ENCODE measurements at places on chromosomes 1 and 21.

DNA sequence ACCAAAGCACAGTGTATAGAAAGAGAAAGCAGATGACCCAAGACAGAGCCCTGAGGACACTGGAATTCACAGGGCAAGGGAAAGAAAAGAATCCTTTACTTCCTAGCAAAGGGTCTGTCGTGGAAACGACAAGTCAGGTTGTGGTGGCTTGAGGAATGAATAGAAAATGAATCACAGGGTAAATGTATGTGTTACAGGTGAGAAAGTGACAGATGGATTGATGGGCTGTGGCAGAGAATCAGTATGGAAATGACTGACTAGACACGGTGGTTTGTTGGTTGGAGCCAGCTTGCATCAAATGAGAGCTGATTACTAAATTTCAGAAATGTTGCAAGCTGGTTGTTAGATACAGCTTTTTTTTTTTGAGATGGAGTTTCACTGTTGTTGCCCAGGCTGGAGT lies 46.9 kb downstream of the PTP4A2 start:
- DNase-seq: no peak

- DNase-seq: no peak
These were observed 45.7 kb downstream of the NAV1 start for GRCh38 chr1:201584471-201585092.

DNA sequence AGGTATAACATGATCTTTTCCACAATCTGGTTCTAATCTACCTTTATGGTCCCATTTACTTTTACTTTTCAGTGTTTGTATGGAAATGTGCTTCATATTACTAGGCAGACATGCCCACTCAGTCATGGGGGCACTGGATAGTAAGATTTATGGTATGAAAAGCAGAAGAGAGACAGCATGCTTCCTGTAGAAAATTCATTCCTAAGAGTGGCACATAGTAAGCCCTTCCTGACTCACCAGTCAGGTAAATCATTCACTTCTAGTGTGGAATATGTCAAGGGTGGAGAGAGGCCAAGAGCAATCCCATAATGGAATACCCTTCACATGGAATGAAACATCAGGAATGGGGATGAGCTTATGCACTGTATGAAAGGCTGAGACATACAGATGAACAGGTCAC lies 49.5 kb upstream of the BCL10 start:
- DNase-seq: no peak

GRCh38 chr1:232844791-232845190 lies 39.6 kb downstream of the MAP10 start:
- no peak for DNase-seq

GRCh38 chr1:67200755-67201154 lies 34.5 kb downstream of the IL23R start:
- no peak for DNase-seq

DNA sequence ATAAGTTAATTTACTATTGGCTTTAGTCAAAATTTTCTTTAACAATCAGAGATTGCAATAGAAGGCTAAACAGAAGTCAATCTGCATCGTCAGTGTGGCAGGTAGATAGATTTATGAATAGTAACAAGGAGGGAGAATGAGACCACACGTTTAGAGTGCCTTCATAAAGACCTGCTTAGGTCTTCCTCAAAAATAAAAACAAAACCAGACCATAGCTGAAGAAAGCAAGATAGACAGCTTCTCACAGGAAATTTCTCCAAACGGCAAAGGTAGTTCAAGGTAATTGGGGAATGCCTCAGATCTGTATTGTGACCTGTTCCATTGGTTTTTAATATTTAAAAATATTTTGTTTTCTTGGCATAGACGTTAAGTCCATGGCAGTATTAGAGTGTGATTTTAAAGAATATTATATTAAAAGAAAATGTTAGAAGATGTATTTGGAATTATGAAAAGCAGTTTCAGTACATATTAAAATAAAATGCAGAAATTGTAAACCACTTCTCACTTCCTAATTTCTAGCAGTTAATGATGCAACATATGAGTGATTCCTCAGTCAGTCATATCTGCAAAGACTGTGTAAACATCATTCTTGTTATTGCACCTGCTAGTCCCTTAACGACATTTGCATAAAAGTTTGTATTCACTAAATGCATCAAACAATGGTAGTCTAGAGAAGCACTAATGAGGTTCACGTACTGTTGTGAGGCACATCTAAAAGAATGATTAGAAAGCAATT lies 278.0 kb downstream of the HLX start:
- DNase-seq: no peak

DNA sequence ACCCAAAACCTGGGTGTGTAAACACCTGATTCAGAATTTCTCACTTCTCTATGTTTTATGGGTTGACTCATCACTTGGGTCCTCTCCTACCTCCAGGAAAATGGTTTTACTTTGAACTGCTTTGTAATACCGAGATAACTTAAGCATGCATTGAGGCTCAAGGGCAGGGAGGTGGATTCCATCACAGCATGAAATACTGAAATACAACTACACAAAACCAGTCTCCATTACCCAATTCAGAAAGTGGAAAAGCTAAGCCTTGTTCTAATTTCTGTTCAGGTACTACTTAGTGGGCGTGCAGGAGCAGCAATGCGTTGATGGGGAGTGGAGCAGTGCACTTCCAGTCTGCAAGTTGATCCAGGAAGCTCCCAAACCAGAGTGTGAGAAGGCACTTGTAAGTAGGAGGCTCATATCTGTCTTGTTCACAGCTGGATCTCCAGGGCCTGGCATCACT lies 6.1 kb upstream of the C4BPA start:
- DNase-seq: no peak

Measured in psoas muscle (tissue), 8 donors.